ENCODE measurements at places on chromosomes 12 and 14. TPM values are rescaled to one million over a fixed set of nuclear protein-coding genes. Genes with fewer than 3 reads are reported as not detected.

WDR89 gene
- total RNA-seq: 12.6 TPM

SIX4 gene
- 9.5 TPM for total RNA-seq

FBLN5 gene
- 1.4 TPM for total RNA-seq

CCDC38 gene
- not detected for total RNA-seq

MSRB3 gene
- 8.3 TPM for total RNA-seq

CLIP1 gene
- total RNA-seq: 25.8 TPM

PTHLH gene
- 391 TPM for total RNA-seq

NYNRIN gene
- 2.7 TPM for total RNA-seq

CD4 gene
- not detected for total RNA-seq

CSRP2 gene
- total RNA-seq: 70.1 TPM

ACSS3 gene
- 6.4 TPM for total RNA-seq

KLRC2 gene
- total RNA-seq: not detected

DUSP6 gene
- total RNA-seq: 409 TPM

HSPB8 gene
- total RNA-seq: 0.39 TPM

C14orf39 gene
- total RNA-seq: not detected

KRT5 gene
- total RNA-seq: 12,774 TPM

AKAP6 gene
- 2.5 TPM for total RNA-seq

FKBP4 gene
- 85.3 TPM for total RNA-seq

ACOT6 gene
- total RNA-seq: not detected

HHIPL1 gene
- total RNA-seq: 1.6 TPM

TAS2R7 gene
- total RNA-seq: not detected

KRT72 gene
- total RNA-seq: not detected

SLC48A1 gene
- 32.9 TPM for total RNA-seq

GALNT8 gene
- 0.23 TPM for total RNA-seq

ALKBH2 gene
- total RNA-seq: 22.8 TPM

FAM186B gene
- 0.15 TPM for total RNA-seq

RDH12 gene
- total RNA-seq: 0.15 TPM

KRT79 gene
- total RNA-seq: not detected

SAMD15 gene
- 0.19 TPM for total RNA-seq

PSEN1 gene
- 33.1 TPM for total RNA-seq

SPATA7 gene
- total RNA-seq: 9.9 TPM

SELPLG gene
- total RNA-seq: 0.08 TPM

NPFF gene
- total RNA-seq: not detected

TRIP11 gene
- 13.9 TPM for total RNA-seq

XRCC3 gene
- 23.0 TPM for total RNA-seq

SRSF5 gene
- 104 TPM for total RNA-seq

SCN8A gene
- total RNA-seq: 0.23 TPM

KCNA5 gene
- total RNA-seq: not detected

DLK1 gene
- not detected for total RNA-seq

PSMC6 gene
- total RNA-seq: 90.9 TPM

RXYLT1 gene
- total RNA-seq: 18.8 TPM

CLEC4E gene
- not detected for total RNA-seq

GYS2 gene
- total RNA-seq: not detected

AQP5 gene
- total RNA-seq: not detected

ITGA5 gene
- 267 TPM for total RNA-seq

MFAP5 gene
- 24.0 TPM for total RNA-seq

RASSF3 gene
- total RNA-seq: 8.2 TPM

OASL gene
- 1.1 TPM for total RNA-seq

HOXC4 gene
- total RNA-seq: 4.1 TPM

SIRT4 gene
- 0.49 TPM for total RNA-seq

EPYC gene
- total RNA-seq: not detected

IL26 gene
- total RNA-seq: not detected

TEAD4 gene
- 34.2 TPM for total RNA-seq

CYP27B1 gene
- total RNA-seq: 92.0 TPM

LMNTD1 gene
- total RNA-seq: not detected
